ENCODE measurements at places on chromosomes 1 and 21. TPM values are rescaled to one million over a fixed set of nuclear protein-coding genes. Genes with fewer than 3 reads are reported as not detected.

GRCh38 chr1:179938752-179939151, 15.9 kb upstream of the CEP350 start:
- DNase-seq = no peak

DNA sequence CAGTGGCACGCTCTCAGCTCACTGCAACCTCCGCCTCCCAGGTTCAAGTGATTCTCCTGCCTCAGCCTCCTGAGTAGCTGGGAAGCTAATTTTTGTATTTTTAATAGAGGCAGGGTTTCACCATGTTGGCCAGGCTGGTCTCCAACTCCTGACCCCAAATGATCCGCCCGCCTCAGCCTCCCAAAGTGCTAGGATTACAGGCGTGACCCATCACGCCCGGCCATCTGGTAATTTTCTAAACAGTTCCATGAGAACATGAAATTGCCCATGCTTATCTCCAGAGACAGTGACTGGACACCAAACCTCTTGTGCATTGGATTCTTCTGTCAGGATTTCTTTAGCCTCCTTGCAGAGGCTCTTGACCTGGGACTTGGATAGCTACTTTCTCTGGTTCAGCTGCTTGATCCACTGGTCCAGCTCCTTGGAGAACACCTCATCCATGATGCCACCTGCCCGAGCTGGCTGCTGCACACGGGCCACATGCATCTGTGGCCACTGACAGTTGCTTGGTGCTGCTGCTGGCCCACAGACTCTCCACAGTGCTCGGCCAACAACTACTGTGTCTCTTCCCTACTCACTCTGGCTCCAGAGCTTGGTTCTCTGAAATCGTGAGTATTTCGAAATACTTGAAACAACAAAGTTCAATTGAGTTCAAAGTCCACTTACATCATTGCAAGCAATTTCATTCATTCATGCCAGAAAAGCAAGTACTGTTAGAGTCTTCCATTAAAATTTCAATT, 40.0 kb upstream of the CTPS1 start:
- DNase-seq = peak; percentile 72

DNA sequence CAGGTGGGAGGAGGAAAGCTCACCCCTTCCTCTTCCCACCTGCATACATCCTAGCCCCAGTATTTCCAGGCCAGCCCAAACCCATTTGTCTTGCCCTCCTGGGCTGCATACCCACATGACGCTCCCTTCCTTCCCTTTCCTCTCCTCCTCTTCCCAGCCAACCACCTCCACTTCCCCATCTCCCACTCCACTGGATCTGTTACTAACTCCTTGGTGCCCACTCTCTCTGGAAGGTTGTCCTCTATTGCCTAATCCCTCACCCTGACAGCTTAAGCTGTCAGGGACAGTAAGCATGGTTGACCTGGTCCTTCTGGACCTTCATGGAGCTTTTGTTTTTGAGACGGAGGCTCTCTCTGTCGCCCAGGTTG, 23.0 kb upstream of the SYNC start:
- no peak for DNase-seq

GRCh38 chr1:95716097-95716496, 482.1 kb downstream of the RWDD3 start:
- DNase-seq = no peak

DNA sequence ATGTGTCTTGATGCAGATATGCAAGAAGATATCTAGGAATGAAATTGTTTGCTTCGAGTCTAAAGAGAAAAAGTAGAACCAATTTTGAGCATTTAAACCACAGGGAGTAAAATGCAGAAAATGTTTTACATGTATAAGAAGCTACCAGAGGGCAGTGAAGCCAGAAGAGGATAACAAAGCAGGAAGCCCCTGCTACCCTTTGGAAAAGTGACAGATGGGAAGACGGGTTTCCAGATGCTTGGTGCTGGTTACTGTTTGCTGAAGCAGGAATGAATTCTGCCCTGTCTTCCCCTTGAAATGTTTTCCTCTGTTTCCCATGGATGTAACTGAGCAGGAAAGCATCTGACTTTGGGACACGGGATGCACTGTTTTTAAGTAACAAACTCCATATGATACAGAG, 822.2 kb downstream of the MRPL39 start:
- DNase-seq = no peak

DNA sequence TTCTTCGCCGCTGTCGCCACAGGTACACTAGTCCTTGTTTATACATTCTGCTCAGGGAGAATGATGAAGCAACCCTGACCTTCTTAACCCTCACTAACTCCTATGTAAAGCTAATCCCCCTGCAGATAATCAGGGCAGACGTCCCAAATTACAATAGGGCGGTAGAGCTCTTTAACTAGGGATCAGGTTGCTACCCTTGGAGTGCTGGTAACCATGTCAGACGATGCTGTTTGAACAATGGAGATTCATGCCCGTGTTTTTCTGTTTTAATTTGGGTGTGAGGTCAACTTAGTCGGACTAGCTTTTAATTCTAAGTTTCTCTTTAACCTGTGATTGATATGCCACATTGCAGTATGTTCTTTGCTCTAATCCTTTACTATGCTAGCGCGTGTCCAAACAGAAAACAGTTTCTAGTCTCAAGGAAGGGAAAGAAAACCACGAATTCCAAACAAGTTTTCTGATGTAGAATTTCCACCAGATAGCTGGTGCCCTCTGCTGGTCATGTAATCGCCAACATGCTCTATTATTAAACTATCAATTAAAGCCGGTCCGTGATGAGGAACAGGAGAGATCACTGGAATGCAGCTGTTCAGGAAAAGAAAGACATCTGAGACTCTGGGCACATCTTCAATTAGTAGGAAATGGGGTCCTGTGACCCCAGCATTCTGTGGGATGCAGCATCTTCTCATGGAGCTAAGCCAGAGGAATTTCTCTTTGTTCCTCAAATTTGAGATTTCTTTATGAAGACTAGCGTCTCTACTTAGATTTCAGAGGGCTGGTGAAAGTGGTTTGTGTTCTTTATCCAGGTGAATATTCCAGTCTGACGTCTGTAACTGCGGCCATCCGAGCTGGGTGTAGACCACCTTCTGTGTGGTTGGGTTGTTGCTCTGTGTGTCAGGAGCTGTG, 18.3 kb upstream of the VAMP3 start:
- DNase-seq = no peak

DNA sequence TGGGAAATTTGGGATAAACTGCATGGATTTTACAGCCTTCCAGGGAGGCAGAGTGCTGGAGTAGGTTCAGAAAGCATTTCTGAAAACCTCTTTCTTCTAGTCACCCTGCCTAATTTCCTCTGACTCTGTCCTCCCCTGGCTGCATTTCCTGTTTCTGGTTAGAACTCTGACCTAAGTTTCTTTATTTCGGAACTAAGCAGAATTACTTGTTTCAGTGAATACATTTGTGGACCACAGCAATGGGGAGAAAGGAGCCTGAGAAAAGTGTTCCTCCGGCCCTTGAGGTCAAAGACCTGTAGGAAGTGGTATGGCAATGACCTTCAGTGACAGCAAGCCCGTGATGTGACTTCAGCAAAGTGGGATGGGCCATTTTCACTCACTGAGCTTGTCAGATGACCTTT, 173.4 kb upstream of the RUNX1 start:
- no peak for DNase-seq

DNA sequence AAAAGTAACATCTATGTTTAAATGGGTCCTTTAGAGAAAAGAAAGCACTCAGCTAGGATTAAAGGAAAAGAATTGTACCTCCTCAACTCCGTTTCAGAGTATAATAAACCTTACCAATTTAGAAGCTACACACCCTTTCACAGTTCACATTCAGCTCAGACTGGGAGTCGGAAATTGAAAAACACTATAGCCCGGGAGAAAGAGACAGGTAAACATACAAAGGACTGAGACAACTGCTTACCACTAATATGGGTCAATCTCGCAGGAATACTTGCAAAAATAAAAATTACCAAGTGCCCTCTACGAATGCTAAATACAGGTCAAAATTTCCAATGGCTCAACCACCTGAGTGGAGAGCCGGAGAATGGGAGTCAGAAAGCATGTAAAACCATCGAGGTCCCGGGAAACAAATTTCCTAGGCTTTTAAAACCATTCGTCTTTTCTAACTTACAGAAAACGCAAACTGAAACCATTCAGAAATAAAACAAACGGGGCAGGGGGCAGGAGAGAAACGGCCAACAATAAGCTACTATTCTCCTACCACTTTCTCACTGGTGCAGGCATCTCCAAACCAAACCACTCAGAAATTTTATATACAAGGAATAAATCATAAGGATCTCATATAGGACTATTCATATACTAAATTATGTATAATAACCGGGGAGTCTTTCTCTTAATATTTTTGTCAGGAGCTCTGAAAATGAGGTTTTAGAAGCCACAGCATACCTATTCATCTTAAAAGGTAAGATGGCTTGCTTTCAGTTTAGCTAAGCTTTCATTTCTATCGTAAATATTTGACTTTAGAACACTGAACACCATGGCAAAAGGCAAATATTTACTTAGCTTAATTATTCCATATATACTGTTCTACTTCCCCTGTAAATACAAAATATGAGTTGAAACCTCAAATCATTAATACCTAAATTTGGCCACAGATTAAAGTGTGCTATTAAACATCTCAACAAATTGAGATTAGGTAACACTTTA, 136.5 kb downstream of the RERE start:
- no peak for DNase-seq

GRCh38 chr1:177383715-177384114, 213.0 kb downstream of the BRINP2 start:
- DNase-seq = no peak

DNA sequence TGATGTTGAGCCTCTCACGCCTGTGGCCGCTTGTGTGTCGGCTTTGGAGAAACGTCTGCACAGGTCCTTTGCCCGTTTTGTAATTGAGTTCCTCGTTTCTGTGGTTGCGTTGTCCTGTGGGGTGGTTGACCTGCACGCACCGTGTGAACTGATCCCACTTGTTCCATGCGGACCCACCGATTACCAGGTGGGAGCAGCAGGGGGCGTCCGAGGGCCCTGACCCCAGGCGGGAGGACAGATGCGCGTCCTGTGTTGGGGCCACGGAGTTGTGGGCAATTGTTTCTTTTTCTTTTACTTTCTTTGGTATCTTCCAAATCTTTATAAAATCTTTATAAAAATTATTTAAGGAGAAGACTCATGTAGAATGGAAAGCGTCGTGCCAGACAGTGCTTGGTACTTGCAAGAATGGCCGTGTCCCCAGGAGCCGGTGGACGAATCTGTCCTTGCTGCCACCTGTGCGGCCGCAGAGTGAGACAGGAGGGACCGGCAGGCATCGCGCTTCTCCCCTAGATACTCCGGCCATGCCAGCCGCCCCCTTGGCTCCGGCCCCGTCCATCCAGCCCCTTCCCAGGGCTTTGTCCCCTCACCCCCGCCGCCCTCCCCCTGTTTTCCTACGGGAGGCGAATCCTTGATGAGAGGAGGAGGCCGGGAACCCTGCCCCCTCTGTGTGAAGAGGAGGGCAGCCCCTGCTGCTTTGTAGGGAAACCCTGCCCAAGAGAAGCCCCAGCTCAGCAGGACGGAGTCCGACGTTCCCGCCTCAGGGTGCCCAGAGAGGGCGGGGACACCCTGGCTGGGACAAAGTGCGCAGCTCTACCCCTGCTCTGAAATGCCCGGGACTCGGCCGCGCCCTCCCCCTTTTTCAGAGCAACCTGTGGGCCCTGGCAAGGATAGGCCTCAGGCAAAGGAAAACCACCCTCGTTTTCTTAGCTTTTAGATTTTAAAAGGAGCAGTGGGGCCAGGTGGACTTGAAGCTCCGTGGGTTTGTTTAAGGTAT, 41.7 kb downstream of the PRKCZ start:
- no peak for DNase-seq

GRCh38 chr1:90622666-90623065, 94.4 kb downstream of the BARHL2 start:
- DNase-seq = no peak

DNA sequence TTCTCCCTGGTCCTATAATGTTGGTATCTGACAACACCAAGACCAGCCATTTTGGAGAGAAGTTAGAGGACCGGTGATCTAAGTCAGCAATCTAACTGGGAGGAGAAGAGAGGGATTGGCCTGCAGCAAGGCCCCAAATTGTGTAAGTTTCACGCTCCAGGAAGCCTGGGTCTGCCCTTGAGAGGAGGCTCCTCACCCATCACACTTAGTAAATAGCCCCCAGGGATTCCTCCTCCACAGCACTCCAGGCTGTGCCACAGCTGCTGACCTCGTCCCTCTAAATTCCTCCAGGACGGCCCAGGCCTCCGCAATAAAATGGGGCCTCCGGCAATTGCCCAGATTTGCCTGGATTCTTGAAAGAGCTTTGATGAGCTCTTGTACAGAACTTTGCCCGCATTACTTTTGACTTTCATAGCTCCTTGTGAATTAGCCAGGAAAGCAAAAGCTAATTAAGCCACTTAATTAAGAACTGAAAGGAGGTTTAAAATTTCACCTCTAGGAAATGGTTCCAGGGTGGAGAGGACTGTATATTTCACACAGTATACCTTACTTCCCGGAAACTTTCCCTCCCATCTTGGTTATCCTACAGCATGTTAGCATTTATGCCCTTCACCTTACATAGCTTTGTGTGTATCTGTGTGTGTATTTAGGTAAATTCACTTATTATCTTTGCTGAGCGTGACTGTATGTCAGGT, 90.5 kb downstream of the LAMC2 start:
- no peak for DNase-seq

- no peak for DNase-seq
Measured at GRCh38 chr1:55481634-55482033, 266.5 kb upstream of the USP24 start.

Gene ADAM30
- total RNA-seq = not detected

Gene SLFNL1
- 0.16 TPM for total RNA-seq

Gene DDI2
- 20.4 TPM for total RNA-seq

Gene AMY2A
- not detected for total RNA-seq

Gene HSPB7
- total RNA-seq = 4,074 TPM

Gene C1orf94
- total RNA-seq = not detected

Gene SRGAP2
- total RNA-seq = 20.7 TPM

Gene GFI1
- total RNA-seq = 0.08 TPM
